ENCODE measurements at places on chromosomes 3 and 15. TPM values are rescaled to one million over a fixed set of nuclear protein-coding genes. Genes with fewer than 3 reads are reported as not detected.

EPHB3 gene
- 0.80 TPM for polyA plus RNA-seq

RSRC1 gene
- 15.1 TPM for polyA plus RNA-seq

DNA sequence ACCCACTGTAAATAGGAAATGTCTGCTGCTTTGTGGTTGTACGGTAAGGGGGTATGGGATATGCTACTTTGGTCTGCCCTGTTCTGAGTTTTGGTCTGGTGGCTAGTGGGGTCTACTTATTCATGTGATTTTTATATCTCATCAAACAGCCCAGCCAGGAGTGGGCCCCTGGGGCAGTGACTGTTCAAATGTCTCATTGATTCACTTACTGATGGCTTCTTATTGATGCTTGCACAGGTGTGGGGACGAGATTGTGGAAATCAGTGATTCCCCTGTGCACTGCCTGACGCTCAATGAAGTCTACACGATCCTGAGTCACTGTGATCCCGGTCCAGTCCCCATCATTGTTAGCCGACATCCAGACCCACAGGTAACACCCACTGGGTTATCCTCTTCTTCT lies 38.5 kb downstream of the STARD5 start:
- no peak overlapping the region for H3K4me3 ChIP-seq
- DNase-seq, result no peak
- peaks cover 31% of the 10 kb centered on the region for H3K4me1 ChIP-seq
- H3K27ac ChIP-seq, result peak overlapping the region; percentile 85
- H3K36me3 ChIP-seq, result no peaks in the 10 kb centered on the region

GRCh38 chr15:89654301-89654761 lies 936 bp downstream of the KIF7 start:
- no peak overlapping the region for H3K27ac ChIP-seq
- peaks cover 30% of the 10 kb centered on the region for H3K27me3 ChIP-seq
- H3K4me3 ChIP-seq, result peak overlapping the region; percentile 60
- peaks cover 7% of the 10 kb centered on the region for H3K4me1 ChIP-seq
- no peaks in the 10 kb centered on the region for H3K36me3 ChIP-seq

GRCh38 chr15:74995182-74995778 lies at the start of gene SCAMP5:
SCAMP5 (plus strand) TSS chr15:74995563; CDS start chr15:75011840, 16,277 bp downstream.
- H3K4me1 ChIP-seq, result peaks cover 10% of the 10 kb centered on the region
- H3K27me3 ChIP-seq, result peaks cover 29% of the 10 kb centered on the region
- peak within 1 kb of the TSS; percentile 84 for H3K4me3 ChIP-seq
- H3K36me3 ChIP-seq, result no peaks in the 10 kb centered on the region
- no peak within 1 kb of the TSS for H3K27ac ChIP-seq
- DNase-seq, result peak; percentile 91

B4GALT4 gene
- polyA plus RNA-seq, result 5.8 TPM

SEMA3B gene
- 1.1 TPM for polyA plus RNA-seq

MED12L gene
- 0.06 TPM for polyA plus RNA-seq

GRCh38 chr3:122101646-122102045 lies 46.5 kb downstream of the CD86 start:
- H3K27me3 ChIP-seq, result no peaks in the 10 kb centered on the region
- peaks cover 39% of the 10 kb centered on the region for H3K4me1 ChIP-seq
- DNase-seq, result peak; percentile 66
- H3K4me3 ChIP-seq, result no peak overlapping the region
- peak overlapping the region; percentile 58 for H3K27ac ChIP-seq

CATSPER2 gene
- not detected for polyA plus RNA-seq

MRPL46 gene
- 5.4 TPM for polyA plus RNA-seq

- no peak overlapping the region for H3K4me3 ChIP-seq
- DNase-seq, result no peak
- H3K27me3 ChIP-seq, result peaks cover 5% of the 10 kb centered on the region
- no peak overlapping the region for H3K27ac ChIP-seq
These were observed 8.0 kb downstream of the PLXNA1 start for GRCh38 chr3:126990890-126991289.

- H3K4me3 ChIP-seq, result no peak overlapping the region
- H3K36me3 ChIP-seq, result no peaks in the 10 kb centered on the region
- no peaks in the 10 kb centered on the region for H3K4me1 ChIP-seq
- peaks cover 2% of the 10 kb centered on the region for H3K27me3 ChIP-seq
- H3K27ac ChIP-seq, result no peak overlapping the region
These were observed 33.3 kb upstream of the MEIS2 start for GRCh38 chr15:37133602-37134001.

GRCh38 chr15:66498501-66499386 lies 1.2 kb upstream of the SNAPC5 start:
- peaks cover 69% of the 10 kb centered on the region for H3K4me1 ChIP-seq
- peak overlapping the region; percentile 97 for H3K27ac ChIP-seq
- no peaks in the 10 kb centered on the region for H3K27me3 ChIP-seq
- no peak overlapping the region for H3K4me3 ChIP-seq
- DNase-seq, result no peak

DNA sequence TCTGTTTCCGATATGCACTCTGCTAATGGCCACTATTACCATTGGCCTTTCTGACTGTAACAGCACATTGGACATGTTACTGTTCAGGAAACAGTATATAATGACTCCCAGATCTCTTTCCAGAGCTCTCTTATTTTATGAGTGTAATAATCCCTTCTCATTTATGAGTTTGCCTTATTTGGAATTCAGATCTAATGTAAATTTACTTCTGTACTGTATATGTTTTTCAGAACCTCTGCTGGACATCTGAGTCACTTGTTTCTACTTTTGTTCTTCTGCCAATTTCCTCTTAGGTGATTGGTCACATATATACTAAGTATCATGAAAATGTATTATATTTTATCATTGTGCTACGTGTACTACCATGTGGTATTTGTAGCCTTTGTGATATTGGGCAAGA lies 30.5 kb downstream of the RSRC1 start:
- no peak overlapping the region for H3K27ac ChIP-seq
- H3K4me1 ChIP-seq, result no peaks in the 10 kb centered on the region
- peaks cover 32% of the 10 kb centered on the region for H3K36me3 ChIP-seq
- H3K4me3 ChIP-seq, result no peak overlapping the region

TOP2B gene
- 27.0 TPM for polyA plus RNA-seq

DNA sequence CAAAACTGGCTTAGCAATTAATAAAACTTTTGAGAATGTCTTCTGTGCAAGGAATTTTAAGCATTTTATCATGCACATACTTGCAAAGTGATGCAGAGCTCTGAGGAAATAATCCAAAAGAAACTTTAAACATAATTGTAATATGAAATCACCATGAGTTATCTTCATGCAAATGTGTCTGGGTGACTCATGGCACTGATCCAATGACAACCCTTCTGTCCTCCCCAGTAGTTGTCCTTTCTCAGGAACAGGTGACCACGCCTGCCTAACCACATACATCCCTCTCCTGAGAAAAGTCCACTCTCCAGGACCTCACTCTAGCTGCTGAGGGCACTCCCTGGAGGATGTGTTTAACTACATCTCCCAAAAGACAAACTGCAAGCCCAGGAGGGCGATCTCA lies 530.6 kb upstream of the IL12A start:
- no peak overlapping the region for H3K27ac ChIP-seq
- H3K36me3 ChIP-seq, result no peaks in the 10 kb centered on the region

Measured in CD14-positive monocyte (primary cell).